ENCODE measurements at places on chromosomes 4 and X.

- no peak for DNase-seq
Measured at GRCh38 chrX:46588263-46588662, 14.7 kb downstream of the CHST7 start.

GRCh38 chr4:13386405-13387107, 97.6 kb downstream of the RAB28 start:
- DNase-seq: no peak

GRCh38 chrX:42869659-42870476, 91.9 kb upstream of the PPP1R2C start:
- DNase-seq: no peak

DNA sequence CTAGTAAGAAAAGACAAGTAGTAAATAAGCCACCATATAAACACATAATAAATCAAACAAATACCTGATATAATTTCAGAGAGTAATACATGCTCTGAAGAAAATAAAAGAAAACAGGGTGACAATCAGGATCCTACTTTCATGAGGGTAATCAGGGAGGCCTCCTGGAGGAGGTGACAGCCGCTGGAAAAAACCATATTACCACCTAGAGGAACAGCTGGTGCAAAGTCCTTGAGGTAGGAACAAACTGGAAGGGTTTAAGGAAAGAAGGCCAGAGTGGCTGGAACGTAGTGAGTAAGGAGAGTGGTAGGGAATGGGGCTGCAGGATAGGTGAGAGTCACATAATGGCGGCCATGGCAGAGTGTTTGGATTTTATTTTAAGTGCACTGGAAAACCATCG, 19.1 kb upstream of the PLAC1 start:
- no peak for DNase-seq

Measured in frontal cortex (tissue), 4 donors.